ENCODE measurements at places on chromosomes 12 and 14.

DNA sequence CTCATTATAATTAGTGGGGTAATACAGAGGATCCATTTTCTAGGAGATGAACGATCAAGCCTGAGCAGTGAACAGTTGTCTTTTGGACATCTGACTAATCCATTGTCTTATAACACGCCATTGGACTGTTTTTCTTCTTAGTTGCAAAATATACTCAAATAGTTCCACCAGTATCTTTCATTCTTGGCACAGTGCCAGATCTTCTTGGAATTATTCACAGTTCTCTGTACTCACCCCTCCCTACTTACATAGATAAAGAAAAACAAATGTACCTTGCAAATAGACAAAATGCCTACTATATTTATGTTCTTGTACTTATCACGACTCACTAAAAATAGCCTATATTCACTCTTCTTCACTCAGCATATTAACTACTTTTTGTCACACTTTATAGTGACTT lies 3.8 kb downstream of the CBLN3 start:
- DNase-seq = no peak

- DNase-seq = no peak
Measured at GRCh38 chr12:104011253-104011652, 38.7 kb downstream of the GLT8D2 start.

DNA sequence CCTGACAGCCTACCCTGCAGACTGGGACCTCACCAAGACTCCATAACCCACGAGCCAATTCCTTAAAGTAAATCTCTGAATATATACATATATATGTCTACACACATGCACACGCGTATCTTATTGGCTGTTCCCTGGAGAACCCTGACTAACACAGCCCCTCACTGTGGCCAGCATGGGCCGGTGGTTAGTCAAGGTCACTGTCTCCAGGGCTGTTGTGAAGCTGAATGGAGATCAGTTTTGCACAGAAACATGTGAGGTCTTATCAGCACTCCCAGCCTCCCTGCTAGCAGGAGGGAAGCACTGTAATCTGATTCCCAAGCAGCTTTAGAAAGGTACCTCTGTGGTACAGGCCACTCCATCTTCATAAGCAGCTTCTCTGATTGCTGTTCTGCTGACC lies 46.6 kb upstream of the PLEKHG6 start:
- no peak for DNase-seq

DNA sequence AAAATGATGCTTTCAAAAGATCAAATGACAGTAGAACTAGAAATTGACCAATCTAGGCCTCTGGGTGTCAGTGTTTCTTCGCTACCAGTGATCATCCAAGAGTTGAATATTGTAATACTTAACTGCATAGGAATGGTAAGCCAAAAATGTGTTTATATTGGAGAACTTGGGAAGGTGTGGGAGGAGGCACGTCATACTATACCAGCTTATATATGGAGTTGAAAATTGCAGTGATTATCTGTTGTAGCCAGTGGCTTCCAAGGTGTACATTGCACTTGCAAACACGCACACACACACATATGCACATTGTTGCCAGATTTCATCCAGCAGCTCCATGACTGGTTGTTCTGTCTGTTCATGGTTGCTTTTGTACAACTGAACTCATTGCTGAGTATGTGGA lies 36.1 kb downstream of the EID3 start:
- no peak for DNase-seq

DNA sequence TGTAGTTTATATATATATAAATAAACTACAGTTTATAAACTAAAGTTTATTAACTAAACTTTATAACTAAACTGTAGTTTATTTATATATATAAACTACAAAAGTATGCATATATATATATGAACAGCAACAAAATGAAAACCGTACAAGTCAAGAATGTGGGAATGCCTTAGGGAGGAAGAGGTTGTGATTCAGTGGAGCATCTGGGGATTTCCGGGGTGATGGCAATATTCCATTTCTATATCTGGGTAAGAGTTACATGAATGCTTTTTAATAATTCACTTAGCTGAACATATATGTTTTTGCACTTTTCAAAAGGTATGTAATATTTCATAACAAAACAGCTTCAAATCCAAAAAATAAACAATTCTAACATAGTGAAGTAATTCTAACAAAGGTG lies 30.1 kb upstream of the CAND1 start:
- no peak for DNase-seq
